ENCODE measurements at places on chromosomes 3 and 15.

DNA sequence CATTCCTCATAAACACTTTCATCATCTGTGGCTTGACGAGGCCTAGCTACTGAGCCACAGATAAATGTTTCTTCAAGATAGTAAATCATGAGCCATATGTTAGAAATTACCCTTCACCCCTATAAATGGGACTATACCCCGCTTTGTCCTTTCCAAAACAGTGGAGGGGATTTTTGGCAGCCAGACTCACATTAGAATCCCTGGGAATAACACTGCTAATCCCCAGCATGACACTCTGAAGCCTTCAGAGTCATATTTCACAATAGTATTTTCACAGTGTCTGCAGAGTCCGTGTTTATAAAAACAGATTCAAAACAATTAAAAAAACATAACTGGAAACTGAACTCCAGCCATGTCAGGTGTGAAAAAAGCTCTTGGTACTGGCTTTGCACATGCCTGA, 271.6 kb downstream of the ERC2 start:
- no peak for DNase-seq

GRCh38 chr3:41600616-41601015, 361.3 kb downstream of the ULK4 start:
- no peak for DNase-seq

DNA sequence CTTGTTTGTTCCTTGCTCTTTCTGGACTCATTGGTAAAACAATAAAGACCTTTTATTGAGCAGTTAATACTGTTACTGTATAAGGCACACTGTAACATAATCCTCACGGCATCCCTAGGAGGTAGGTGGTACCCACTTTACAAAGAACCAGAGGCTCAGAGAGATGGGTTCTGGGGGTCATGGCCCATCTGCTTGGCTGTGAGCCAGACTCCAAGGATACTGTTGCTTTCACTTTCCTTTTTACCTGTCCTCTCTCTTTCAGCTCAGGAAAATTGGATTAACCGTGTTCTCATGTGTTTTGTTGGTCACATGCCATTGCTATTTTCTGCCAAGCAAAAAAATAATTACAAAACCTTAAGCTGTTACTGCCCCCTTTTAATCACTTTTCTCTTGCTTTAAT, 34.8 kb upstream of the FILIP1L start:
- DNase-seq = no peak

GRCh38 chr3:167837466-167837865, 101.9 kb downstream of the SERPINI1 start:
- DNase-seq = no peak

DNA sequence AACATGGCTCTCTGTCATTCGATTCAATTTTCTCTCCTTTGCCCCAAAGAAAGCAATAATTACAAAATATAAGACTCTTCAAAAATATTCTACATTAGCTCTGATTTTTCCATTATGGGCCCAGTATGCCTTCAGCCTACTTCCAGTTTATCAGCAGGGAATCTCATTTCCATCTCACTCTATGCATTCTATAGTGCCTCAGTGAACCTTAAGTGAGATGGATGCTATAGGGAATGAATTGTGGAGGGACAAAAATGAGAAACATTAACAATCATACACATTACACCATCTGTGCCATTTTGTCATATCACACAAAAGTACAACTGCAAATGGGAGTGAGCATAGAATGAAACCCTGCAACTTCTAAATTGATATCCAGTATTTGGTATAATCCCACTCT, 50.7 kb upstream of the TSPAN3 start:
- DNase-seq = no peak

Data from amygdala (tissue), 56 donors.